Hematopoietic multipotent progenitor cell treated with erythropoietin and hydrocortisone succinate and interleukin-3 and kit ligand, for 8 days (in vitro differentiated cells): ENCODE measurements at places on chromosomes 3 and 15.

DNA sequence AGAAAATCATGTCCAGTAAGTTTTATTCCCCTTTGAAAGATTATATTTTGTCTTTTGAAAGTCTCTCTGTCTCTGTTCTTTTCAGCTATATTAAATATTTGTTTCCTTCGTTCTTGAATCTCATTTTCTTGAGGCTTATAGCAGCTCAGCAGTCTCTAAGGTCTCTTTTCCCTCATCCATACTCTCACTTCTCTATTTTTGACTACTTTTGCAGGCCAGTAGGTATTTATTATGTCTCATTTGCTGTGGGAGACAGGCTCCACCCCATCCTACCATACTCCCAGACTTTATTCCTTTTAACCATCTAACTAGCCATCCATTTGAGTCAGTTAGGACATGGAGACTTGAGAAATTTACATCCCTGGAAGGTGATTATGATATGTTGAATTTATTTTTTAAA, 71.0 kb downstream of the FILIP1L start:
- no peak for DNase-seq

DNA sequence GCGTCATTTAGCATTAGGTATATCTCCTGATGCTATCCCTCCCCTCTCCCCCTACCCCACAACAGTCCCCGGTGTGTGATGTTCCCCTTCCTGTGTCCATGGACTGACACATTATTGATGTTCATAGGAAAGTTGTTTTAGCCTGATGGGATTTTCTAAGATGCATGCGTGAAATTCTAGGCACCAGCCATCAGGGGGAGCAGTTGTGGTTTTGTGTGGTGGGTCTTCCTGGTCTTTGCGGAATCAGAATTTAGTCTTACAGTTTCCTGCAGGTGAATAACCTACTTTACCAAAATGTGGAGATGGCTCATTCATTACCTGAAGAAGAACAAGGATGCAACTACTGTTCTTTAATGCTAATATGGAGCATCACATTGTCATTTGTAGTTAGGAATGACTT, 455.0 kb upstream of the THBS1 start:
- DNase-seq, result peak; percentile 73

GRCh38 chr15:50933341-50933740, 24.9 kb downstream of the AP4E1 start:
- DNase-seq, result no peak

DNA sequence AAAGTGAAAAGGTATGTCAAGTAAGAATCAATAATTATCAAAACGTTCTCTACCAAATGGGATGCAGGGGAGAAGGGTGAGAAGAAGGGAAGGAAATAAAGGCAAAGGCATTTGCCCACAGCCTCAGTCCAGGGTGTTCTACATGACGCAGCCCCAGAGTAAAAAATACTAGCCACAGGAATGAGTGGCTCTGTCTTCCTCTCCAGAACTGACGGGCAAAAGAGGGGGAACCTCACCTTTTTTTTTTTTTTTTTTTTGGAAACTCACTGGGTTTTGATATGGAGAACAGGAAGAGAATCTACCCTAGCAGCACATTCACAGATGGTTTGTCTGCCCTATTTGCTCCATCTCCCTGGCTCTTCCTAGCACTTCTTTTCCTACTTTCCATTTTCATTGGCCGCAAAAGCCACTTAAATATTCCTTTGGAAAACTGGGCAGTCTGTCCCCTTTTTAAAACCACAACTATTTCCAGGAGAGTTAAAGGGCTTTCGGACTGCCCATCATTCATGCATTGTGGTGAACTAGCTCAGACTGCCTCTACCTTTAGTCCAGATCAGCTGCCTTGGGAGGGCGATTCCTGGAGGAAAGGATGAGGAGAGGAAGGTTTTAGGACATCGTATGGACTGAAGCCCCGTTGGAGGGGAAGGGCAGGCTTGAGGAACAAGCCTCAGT, 28.2 kb downstream of the B3GNT5 start:
- DNase-seq, result no peak

DNA sequence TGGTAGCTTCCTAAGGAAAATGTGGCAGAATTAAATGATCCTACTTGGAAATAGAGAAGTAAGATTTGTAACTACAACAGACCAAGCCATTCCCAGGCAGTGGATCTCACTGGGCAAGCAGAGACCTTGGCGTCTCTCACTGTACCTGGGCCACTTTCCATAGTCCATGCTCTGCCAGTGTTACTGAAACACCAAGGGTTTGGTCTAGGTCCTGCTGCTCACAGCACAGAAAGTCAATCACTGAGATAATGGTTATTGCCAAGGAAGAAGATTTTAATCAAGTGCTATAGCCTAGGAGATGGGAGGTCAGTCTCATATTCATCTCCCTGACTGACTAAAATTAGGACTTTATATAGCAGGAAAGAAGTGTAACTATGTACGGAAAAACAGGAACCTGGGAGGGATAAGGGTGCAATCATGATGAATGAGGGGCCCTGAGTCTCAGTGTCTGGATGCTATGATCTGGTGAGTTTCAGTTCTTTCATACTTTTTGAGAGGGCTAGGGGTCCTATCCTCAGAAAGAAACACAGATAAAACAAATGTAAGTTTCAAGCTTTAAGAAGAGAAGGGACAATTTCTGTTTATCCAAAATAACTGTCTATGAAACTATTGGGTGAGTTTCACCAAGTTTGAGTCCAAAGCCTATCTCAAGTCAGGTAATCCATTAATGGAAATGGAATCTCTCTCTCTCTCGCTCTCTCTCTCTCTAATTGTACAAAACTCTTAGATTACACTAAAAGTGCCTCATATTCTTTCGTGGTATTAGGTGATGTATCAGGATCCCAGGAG, 20.6 kb downstream of the GPR15 start:
- DNase-seq, result no peak

- no peak for DNase-seq
These were observed 76.5 kb downstream of the AQR start for GRCh38 chr15:34892963-34893591.

- DNase-seq, result peak; percentile 1
These were observed 588.8 kb upstream of the BCHE start for GRCh38 chr3:166425900-166426611.

DNA sequence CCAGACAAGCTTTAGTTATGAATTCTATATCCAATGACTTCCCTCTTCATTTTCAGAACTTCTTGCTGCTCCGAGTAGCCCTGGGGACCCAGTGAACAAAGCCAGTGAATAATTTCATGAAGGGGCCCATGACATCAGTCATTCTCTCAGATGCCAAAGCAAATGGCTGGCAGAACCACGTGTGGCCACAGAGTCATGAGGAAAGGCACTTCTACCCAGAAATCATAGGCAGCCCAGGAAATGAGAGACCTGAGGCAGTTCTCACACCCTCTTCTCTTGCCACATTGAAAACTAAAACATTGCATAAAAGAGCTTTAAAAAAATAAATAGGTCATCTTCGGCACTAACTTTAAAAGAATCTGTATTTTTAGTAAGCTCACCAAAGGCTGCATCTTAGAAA, 4.3 kb upstream of the UACA start:
- DNase-seq, result no peak

- DNase-seq, result no peak
These were observed 6.6 kb downstream of the SPCS1 start for GRCh38 chr3:52712291-52713212.

GRCh38 chr3:32405155-32405554, 13.5 kb downstream of the CMTM7 start:
- peak; percentile 64 for DNase-seq

DNA sequence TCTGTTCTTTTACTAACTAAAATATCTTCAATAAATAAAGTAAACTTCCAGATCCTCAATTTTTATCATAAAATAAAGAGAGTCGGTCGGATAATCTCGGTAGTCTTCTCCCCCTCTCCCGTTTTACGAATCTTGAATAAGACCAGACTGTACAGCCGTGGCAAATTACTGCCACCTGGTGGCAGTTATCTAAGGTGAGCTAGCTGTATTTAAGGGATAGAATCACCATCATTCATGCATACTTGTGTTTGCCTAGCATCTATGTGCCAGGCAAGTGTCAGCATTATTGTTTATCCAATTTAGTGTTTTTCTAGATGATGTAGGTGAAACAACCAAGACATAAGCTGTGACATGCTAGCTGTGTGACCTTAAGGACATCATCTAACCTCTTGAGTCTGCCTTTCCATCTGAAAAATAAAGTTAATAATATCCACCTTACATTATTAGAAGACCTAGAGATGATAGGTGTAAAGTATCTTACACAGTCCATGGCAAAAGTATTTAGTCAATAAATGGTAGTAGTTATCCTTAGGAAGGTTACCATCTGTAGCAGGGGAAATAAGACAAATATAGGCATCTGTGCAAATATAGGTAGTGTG, 21.3 kb downstream of the DUT start:
- DNase-seq, result peak; percentile 83

DNA sequence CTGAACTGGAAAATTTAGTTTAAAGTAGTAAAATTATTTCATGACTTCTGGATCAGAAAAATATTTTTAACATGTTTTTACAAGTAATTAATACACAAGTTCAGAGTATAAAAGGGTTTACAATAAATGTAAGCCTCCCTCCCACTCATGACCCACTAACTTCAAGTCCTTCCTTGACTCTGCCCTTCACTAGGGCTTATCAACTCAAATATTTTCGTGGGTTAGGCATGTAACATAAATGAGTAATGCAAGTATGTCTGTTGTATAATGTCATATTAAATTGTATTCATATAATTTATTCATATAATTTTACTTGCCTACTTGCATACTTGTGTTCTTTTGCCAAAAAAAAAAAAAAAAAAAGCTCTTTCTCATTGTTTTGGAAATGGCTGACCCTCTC, 3.4 kb upstream of the OPA1 start:
- no peak for DNase-seq

- no peak for DNase-seq
These were observed 27.9 kb downstream of the USP3 start for GRCh38 chr15:63532307-63532744.

- DNase-seq, result no peak
These were observed 27.8 kb downstream of the IQCF6 start for GRCh38 chr3:51751287-51751686.
